ENCODE measurements at places on chromosomes 11 and 22.

- DNase-seq, result no peak
Observed at GRCh38 chr11:90884181-90884580, 661.3 kb upstream of the CHORDC1 start.

DNA sequence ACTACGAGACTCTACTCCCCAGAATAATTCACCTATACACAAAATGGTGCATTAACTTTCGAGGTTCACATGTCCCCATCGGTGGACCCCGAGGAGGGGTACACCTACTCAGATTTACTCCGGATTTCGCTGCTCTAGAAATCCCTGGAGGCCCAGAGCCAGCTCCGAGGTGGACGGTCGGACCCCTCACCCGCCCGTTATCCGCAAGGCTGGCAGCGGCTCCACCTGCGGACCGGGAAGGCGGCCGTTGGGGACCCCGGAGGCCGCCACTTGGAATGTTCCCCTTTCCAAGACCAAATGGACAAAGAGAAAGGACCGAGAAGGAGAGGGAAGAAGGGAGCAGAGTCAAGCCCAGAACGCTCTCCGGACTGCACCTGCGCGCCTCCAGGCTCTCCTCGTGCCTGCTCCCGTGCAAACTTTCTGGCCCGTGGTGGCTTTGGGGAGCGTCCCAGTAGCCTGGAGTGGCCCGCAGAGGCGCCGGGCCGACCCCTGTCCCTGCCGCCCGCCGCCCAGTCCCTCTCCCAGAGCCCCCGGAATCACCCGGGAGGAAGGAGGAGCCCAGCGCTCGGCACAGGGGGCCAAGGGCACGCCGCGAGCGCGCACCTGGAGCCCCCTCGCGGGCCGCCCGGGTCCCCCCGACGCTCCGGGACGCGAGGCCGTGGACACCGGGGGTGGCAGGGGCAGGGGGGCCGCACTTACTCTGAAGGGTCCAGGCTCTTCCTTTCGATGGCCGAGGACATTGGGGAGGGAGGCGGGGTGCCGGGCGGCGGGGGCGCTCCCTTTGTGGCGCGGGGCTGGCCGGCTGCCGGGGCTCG lies 23.0 kb downstream of the LMO2 start:
- no peak for DNase-seq

GRCh38 chr22:33112580-33112979 lies 54.4 kb upstream of the SYN3 start:
- no peak for DNase-seq

DNA sequence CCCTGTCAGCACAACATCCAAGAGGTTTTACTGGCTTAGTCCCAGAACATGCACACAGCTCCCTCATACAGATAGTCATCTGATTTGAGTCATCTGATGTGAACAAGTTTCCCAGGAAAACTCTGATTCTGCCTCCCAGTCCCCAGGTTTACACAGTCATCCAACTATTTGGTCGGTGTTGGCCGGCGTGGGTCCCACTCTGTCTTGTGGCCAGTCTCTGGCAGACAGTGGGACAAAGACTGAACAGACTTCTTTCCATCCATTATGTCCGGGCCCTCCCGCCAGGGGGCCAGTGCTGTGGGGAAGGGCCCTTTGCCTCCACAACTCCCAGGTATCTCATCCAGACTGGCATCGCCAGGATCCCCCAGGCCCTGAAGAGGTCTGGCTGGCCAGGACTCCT lies 60.0 kb downstream of the BTG4 start:
- DNase-seq, result no peak

DNA sequence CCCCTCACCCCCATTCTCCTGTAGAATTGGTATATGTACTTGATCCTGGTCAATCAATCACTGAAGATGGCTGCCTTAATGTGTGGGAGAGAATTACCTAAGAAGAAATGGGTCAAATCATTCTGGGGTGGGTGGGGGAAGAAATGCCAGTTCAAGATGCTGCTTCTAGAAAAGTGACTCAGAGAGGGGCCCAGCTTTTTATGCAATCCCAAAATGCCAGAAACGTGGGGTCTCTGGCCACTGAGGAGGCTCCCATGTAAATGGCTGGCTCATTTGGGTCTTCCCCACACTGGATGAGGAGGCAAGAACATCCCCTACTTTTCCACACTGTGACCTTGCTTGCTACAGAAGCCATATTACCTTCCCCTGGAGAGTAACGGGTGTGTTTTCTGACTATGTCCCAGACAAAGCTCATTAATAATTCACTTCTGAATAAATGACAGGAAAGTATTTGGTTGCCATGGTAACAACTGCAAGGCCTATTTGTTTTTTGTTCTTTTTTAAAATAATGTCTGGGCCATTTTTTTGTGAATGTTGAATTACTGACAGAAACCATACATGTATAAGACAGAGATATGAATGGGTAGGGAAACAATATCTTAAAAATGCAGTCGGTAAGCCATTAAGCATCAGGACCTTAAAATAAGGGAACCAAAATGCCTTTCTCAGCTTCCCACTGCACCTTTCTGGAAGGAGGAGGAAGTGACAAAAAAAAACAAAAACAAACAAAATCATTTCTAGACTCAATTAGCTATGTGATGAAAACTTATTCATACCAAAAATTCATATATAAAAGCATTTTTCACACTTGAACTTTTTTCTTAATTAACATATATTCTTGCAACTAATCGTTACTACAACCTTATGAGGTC lies 32.0 kb downstream of the SLC1A2 start:
- no peak for DNase-seq

DNA sequence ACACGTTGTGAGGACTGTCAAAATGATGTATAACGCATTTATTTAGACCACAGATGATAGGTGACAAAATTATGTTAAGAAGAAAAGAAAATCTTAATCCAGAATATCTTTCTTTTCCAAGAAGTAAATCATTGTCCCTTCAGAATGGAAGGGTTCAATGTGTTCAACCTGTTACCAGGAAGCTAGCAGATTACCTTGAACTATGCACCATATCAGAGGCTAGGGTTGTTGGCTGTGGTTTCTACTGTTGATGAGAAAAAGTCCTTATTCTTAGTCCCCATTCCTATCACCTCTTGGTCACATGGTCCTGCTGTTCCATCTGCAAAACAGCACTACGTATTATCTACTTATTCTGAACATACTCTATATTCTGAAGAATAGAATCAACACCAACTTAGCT lies 339.5 kb upstream of the CADM1 start:
- no peak for DNase-seq

GRCh38 chr11:95908826-95909225 lies 15.1 kb downstream of the MTMR2 start:
- no peak for DNase-seq

Data from activated CD4-positive, CD25-positive, alpha-beta regulatory T cell treated with anti-CD3 and anti-CD28 coated beads, Interleukin-2, amount 50 U/mL, for 16 hours (primary cell).